Naive thymus-derived CD4-positive, alpha-beta T cell (primary cell): ENCODE measurements at places on chromosomes 2 and 18.

GRCh38 chr2:150919901-150920300 is 341.8 kb downstream of the RBM43 start:
- H3K27ac ChIP-seq = no peak overlapping the region
- H3K4me3 ChIP-seq = no peak overlapping the region
- H3K27me3 ChIP-seq = no peaks in the 10 kb centered on the region

DNA sequence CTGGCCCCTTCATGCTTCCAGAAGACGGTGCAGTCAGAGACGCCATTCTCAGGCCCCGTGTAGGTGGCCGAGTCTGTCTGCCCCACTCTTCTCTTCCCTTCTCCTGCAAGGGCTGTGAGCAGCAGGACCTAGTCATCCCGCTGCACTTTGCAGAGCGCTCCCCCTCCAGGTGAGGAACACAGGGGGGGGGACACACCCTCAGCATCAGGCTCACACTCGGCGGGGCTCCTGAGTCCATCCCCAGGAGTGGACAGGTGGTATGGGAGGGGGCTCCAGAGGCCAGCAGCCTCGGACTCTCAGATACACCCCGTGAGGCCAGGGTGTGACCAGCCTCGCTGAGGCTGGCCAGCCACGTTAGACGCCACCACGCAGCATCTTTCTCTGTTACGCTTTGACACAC is 460.5 kb upstream of the MYT1L start:
- no peaks in the 10 kb centered on the region for H3K36me3 ChIP-seq
- no peaks in the 10 kb centered on the region for H3K4me1 ChIP-seq
- no peak overlapping the region for H3K27ac ChIP-seq
- no peaks in the 10 kb centered on the region for H3K27me3 ChIP-seq
- H3K4me3 ChIP-seq = no peak overlapping the region

- no peak overlapping the region for H3K4me3 ChIP-seq
- H3K36me3 ChIP-seq = no peaks in the 10 kb centered on the region
- no peaks in the 10 kb centered on the region for H3K4me1 ChIP-seq
- no peak overlapping the region for H3K27ac ChIP-seq
These were observed 2.2 kb downstream of the DSG2 start for GRCh38 chr18:31500051-31500688.

- no peaks in the 10 kb centered on the region for H3K4me1 ChIP-seq
- peaks cover 24% of the 10 kb centered on the region for H3K36me3 ChIP-seq
- no peak overlapping the region for H3K27ac ChIP-seq
- no peaks in the 10 kb centered on the region for H3K27me3 ChIP-seq
- H3K4me3 ChIP-seq = no peak overlapping the region
These were observed 135.2 kb upstream of the NFATC1 start for GRCh38 chr18:79260510-79260909.

DNA sequence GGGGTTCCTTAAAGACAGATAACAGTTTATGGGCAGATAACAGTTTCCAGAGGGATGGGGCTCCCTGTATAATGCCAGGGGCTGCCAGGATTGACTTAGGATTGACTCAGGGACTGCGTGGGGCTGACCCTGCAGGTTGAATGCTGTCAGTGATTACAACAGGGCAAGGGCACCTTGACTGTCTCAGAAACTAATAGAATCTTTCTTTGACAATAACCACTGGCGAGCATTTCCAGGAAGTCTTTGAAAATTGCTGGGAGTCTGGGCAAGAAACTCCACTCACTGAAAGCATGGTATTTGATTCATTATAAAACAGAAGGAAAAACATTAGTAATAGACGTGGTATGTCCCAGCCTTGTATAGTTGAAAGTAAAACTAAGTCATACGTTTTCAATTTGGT is 101.0 kb downstream of the GPD2 start:
- no peaks in the 10 kb centered on the region for H3K4me1 ChIP-seq
- H3K4me3 ChIP-seq = no peak overlapping the region
- no peaks in the 10 kb centered on the region for H3K36me3 ChIP-seq
- H3K27ac ChIP-seq = no peak overlapping the region
- no peak for DNase-seq

DNA sequence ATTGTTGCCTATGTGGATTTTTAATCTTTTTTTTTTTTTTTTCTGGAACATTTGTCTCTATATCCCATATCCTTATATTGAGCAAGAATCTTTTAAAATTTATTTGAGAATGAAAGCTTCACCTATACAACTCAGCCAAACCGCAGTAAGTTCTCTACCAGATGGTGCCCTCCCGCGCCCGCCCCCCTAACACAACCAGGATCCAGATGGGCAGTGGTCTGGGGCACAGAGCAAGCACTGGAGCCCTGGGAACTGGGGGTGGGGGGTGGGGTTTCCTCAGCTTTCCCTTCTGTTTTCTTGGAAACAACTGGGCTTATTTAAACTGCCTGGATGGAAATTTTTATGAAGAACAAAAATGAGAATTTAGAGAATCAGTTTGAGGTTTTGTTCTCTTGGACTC is 74.6 kb downstream of the ACAA2 start:
- no peaks in the 10 kb centered on the region for H3K4me1 ChIP-seq
- H3K4me3 ChIP-seq = no peak overlapping the region
- DNase-seq = no peak
- H3K27ac ChIP-seq = no peak overlapping the region

DNA sequence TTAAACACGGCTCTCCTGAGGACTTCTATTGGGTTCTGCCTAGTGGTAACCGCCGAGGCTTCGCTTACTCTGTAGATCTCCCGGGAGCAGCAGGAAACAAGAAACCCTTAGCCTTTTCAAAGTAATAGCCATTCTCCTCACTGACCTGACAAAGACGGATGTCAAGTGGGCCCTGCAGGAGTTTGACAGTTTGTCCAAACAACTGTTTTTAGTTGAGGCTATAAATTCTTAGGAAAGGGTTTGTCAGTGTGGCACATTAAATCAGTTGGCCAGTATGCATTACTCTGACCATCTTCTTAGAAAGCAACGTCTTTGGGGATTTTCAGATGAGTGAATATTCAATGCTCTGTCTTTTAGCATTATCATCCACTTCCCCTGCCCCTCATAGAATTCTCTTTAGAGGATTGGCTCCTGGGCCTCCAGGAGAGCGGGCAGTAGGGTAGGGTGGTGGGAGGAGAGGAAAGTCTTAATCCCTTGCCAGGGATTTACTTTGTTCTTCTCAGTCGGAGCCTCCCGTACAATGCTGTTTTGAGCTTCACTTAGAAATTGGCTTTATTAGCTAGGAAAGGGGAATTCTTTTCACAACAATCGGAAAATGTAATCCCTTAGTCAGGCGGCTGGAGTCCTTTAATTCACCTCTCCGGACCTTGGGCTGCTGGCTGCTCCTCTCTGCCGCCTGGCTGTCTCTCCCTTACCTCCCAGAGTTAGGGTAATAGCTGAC is 13.3 kb upstream of the C18orf32 start:
- no peaks in the 10 kb centered on the region for H3K4me1 ChIP-seq
- no peaks in the 10 kb centered on the region for H3K27me3 ChIP-seq
- H3K36me3 ChIP-seq = no peaks in the 10 kb centered on the region
- H3K4me3 ChIP-seq = no peak overlapping the region
- no peak for DNase-seq

DNA sequence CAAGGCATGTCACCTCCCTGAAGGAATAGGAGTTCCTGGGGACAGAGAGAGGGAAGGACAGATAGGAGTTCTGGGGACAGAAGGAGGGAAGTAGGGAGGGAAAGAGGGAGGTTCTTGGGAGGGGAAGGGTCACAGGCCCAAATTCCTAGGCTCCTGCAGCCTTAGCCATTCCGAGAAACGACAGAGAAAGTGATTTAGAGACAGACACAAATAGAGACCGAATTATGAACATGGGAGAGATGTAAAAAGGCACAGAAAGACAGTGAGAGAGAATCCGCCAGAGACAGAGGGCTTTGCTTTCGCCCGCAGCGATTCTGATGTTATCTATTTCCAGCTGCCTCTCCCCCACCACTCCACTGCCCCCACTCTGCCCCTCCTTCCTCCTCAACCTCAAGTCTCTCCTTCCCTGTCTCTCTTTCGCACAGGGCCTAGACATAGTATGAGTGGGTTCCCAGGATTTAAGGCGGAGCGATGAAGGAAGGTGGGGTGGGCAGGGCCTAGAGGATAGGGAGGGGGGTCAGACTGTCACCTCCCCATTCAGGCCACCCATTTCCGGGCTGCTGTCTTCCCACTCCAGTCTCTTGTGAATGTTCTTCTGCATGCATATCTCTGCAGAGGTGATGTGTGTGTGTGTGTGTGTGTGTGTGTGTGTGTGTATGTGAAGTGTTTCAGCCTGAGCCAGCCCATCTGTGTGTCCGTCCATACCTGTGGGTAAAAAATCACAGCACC is 3.3 kb upstream of the WNT6 start:
- no peak overlapping the region for H3K4me3 ChIP-seq
- no peaks in the 10 kb centered on the region for H3K36me3 ChIP-seq
- peaks cover 6% of the 10 kb centered on the region for H3K4me1 ChIP-seq
- H3K27ac ChIP-seq = no peak overlapping the region
- DNase-seq = no peak

DNA sequence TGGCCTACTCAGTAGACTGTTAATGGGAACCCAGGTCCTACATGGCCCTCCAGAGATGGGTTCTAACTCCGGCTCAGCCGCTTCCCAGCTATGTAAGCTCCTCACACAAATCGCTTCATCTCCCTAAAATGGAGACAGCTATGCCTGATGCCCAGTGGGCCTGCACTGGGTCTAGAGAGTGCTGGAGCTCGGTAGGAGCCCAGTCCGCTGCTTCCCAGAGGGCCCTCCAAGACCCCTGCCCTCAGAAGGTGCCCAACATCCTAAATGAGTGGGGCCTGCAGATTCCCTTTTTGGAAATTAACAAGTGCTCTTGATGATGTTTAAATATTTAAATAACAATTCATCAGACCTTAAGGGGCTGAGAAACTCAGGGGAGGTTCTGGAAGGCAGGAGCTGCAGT is 47.1 kb downstream of the HS1BP3 start:
- H3K27me3 ChIP-seq = no peaks in the 10 kb centered on the region
- H3K4me1 ChIP-seq = no peaks in the 10 kb centered on the region
- DNase-seq = no peak
- H3K36me3 ChIP-seq = no peaks in the 10 kb centered on the region
